ELF-1 (cell line): ENCODE measurements at places on chromosomes 6 and 20.
A peak's percentile ranks its signal among the peaks of the same experiment; 100 is the strongest.

GRCh38 chr6:132298344-132298949 is 102.8 kb downstream of the MOXD1 start:
- peak; percentile 13 for DNase-seq

DNA sequence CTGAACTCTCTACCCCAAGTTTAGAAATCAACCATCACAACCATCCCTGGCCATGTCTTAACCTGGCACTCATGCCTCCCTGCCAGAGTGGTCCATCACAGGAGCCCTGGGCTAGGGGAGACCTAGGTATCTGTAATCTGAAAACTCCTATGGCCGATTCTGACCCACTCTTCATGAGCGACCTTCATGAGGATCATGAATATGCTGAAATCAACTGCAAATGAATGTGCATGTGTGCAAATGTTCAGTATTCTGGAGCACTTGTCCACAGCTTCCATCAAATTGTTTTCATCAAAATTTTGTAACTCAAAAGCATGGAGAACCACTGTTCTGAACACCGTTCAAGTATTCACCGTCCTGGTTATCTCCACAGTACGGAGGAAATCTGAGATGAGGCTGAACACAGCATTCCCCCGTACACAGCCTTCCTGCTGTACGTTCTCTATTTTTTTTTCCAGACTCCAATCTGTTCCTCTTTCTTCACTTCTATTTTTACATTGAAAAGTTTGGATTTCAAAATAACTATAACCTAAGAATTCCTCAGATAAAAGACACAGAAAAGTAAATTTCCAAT is 17.7 kb downstream of the METTL24 start:
- DNase-seq = no peak

DNA sequence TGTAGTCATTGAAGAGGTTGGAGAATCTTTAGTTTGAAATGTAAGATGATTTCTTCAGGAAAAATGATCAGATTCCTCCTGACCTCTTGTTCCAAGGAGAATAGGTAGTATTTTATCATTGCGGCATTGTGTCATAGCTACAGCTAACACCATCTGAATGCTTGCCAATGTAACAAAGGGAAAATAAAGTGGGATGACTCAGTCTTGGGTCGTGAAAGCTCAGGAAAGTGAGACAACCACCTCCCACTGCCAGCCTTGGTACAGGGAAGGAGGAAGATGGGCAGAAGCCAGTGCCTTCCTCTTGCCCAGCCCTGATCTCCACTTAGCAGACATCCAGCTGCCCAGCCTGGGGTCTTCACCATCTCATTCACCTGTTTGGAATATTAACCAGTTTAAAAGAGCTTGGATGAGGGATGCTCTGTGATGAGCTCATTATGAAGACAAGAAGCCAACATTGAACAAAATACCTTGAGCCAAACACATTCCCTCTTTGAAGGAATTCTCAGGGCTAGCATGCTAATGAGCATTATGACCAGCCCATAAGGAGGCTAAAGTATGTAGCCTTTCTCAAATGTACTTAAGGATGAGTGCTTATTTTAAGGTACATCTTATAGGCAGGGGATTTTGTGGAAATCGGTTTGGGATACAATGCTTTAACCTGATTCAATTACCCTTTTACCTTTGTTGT is 40.0 kb upstream of the APCDD1L start:
- no peak for DNase-seq

GRCh38 chr6:145051661-145052060 is 683.7 kb downstream of the EPM2A start:
- DNase-seq = no peak

GRCh38 chr6:54050750-54051149 is 60.5 kb upstream of the MLIP start:
- DNase-seq = peak; percentile 16

DNA sequence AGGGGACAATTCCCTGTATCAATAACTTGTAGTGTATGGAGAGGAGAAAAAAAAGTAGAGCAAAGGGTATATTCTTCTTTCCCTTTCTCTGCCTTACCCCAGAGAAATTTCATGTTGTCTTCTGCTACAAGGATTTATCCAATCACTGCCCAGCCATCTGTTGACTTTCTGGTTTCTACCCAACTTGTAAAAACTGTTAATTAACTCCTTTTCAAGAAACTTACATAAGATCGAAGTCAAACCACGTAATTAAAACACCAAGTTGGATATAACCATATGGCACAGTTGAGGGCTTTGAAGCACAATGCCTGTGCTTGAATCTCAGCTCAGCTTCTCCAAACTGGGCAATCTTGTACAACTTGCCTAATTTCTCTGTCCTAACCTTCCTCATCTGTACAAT is 99.5 kb downstream of the MAN1A1 start:
- DNase-seq = no peak

GRCh38 chr6:164859816-164860215 is 449.6 kb downstream of the C6orf118 start:
- no peak for DNase-seq

DNA sequence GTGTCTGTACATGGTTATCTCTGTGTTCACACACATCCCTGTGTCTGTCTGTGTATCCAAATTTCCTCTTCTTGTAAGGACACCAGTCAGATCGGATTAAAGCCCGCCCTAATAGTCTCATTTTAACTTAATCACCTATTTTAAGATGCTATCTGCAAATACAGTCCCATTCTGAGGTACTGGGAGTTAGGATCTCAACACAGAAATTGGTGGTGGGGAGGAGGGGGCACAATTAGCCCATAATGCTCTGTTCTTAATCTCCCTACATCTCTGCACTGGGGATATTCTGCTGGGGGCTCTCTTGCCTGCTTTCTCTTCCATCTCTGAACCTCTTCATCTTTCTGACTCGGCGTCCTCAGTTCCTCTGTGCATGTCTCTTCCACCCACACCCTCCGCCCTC is 320.7 kb downstream of the CDC5L start:
- no peak for DNase-seq

DNA sequence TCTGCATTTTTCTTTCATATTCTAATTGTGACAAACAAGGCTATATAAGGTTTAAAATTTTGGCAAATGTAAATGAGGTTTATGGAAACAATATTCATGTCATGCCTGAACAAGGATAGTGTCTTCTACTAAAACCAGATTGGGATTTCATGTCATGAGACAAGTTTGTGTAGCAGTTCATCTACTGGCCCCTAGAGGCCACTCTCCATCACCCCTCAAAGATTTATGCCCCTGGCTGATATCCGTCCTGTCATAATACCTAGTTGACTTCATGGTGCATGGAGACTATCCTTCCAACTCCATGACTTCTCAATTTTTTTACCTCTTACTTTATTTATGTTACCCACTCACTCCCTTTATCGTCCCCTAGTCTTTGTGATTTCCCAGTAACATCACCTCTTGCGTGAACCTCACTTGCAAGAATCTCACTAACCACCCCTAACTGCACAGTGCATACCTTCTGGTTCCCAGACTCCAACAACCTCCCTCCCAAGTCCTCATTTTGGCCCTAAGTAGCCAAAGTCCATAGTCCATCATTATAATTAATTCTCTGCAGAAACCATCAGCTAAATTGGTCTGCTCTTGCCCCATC is 179.8 kb downstream of the TASP1 start:
- DNase-seq = peak; percentile 27

GRCh38 chr6:168607272-168608112 is 166.5 kb downstream of the SMOC2 start:
- peak; percentile 32 for DNase-seq

DNA sequence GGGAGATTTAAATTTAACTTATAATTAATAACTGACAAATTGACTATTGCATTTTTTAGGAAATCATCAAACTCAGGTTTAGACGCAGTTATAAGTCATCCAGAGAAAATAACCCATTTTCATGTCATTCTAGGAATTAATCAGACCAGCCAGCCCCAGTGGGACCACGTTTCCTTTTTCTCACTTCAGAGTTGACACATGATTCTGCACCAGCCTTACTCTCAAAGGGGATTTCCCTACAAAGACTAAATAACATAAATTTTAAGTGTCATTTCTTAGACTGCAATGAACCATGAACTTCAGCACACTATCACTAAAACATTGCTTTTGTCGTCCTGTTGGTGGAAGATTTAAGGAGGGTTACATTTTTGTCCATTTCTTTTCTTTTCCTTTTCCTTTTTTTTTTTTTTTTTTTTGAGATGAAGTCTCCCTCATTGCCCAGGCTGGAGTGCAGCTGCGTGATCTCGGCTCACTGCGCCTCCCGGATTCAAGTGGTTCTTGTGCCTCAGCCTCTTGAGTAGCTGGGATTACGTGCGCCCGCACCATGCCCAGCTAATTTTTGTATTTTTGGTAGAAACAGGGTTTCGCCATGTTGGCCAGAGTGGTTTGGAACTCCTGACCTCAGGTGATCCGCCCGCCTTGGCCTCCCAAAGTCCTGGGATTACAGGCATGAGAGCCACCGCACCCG is 3.6 kb downstream of the IPCEF1 start:
- DNase-seq = no peak

DNA sequence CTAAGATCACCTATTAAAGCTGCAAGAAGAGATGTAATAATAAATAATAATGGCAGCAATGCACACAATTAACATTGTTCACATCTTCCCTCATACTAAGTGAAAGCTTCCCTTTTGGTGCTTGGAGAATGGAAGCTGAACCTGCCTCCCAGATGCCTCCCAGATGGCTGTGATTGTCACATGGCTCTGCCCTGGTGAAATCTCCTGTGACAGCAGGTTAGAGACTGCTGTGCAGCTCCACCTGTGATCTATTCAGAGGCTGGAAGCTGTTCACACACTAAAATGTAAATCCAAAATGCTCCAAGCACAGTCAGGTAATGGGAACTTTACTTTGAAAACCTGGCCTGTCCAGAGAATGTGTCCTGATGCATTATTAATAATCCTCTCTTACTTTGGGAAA is 41.7 kb upstream of the RGS17 start:
- no peak for DNase-seq

DNA sequence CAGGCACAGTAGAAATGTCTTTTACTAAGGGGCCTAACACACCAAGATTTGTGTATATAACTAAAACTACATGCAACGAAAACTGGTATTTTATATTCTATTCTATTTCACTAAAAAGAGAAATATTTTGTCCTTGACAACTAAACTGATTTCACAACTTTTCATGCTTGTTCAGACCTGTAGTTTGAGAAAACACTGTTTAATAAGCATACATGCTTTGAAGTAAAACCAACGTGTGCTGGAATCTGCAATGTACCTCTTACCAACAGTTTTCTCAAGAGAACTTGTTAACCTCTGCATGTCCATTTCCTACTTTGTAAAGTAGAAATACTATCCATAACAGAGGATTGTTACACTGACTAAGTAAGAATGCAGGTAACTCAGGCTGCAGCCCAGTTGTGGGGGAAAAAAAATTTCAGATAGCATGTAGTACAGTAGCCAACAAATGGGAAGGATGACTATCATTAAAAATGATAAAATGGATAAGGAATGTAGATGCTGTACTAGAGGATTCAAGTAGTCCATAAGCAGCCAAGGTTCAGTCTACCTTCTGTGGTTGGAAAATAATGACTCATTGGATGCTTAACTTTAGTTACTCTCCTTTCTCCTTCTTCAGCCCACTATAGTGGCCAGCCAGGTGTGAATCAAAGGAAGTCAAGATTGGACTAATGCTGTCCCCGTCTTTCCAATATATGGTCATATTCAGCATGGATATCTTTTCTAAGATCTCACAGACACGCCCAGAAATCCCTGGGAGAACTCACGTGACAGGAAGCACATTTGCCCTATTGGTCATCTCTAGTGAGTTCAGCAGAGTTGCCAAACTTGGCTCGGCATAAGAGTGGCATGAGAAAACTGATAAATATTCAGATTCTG is 65.2 kb downstream of the HFE start:
- DNase-seq = no peak

GRCh38 chr6:31375699-31376098 is 18.7 kb upstream of the HLA-B start:
- DNase-seq = no peak

DNA sequence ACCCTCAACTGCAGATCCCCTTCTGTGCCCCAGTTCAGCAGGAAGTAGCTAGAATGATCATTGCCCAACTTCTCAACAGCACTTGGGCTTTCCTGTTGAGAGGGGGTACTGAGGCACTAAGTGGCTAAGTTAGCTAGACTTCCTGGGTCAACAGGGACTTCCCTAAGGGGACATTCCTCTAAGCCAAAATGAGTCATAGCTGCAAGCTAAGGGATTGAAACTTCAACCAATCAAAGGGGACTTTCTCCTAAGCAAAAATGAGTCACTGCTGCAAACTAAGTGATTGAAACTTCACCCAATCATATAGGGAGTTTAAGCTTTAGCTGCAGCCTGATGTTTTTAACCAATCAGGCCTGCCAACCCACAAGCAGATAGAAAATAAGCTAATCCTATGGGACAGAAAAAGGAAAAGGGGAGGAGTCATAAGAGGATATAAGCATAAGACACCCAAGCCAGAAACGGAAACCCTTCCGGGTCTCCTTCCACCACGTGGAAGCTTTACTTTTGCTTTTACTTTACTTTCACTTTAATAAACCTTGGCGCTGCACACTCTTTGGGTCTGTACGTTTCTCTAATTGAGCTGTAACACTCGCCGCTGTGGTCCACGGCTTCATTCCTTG is 659.0 kb upstream of the HS3ST5 start:
- DNase-seq = no peak

- no peak for DNase-seq
Observed at GRCh38 chr6:40543776-40544175, 43.4 kb downstream of the LRFN2 start.

- no peak for DNase-seq
Observed at GRCh38 chr6:9659848-9660247, 755.0 kb downstream of the TFAP2A start.

DNA sequence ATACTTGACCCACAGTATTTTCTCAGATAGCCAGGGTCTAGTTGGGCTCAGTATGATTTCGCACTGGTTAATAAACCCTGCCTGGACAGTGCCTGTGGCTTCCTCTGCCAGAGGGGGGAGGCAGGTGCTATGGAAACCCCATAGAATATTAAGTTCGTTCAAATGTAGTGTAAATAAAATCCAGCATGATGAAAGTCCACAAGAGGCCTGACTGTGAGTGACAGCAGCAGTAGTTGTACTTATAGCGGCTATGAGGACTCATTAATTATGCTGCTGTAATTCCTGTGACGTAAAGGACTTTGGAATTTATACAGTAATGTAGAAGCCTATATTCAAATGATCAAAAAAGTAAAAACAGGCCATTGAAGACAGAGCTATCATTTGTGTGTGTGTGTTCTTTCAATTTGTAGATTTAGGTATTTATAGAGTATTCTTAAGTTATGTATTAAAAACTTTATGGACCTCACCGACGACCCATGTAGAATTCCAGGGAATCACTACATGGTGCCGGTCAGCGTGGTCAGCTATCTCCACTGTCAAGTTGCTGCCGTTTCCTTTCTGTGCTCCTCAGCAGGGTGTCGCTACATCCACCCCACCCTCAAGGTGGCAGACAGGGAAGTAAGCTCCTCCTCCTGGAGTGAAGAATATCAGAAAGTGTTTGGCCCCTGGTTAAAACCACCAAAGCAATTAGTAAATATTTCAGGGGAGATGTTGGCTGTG is 10.0 kb downstream of the PYGB start:
- no peak for DNase-seq

- peak; percentile 17 for DNase-seq
Observed at GRCh38 chr20:49319208-49319809, 41.5 kb upstream of the ZNFX1 start.
